ENCODE measurements at places on chromosomes 2 and 18.
A peak's percentile ranks its signal among the peaks of the same experiment; 100 is the strongest.

- DNase-seq, result no peak
These were observed 95.9 kb downstream of the ZFP36L2 start for GRCh38 chr2:43130548-43130875.

GRCh38 chr2:208036357-208036756 lies 11.0 kb upstream of the PLEKHM3 start:
- no peak for DNase-seq

DNA sequence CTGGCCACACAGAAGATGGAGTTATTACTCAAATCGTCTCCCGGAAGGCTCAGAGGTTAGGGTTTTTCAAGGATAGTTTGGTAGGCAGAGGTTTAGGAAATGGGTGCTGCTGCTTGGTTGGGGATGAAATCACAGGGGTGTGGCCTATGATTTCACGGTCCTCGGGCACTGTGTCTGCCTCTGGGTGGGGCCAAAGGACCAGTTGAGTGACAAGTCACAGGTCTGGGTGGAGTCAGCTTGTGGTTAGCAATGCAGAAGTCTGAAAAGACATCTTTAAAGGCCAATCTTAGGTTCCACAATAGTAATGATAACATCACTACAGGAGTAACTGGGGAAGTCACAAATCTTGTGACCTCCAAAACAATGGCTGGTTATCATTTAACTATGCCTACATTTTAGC lies 387.8 kb downstream of the ZNF521 start:
- DNase-seq, result no peak

GRCh38 chr2:61662990-61663389 lies 124.8 kb upstream of the XPO1 start:
- DNase-seq, result no peak

- no peak for DNase-seq
These were observed 221.9 kb downstream of the HDAC4 start for GRCh38 chr2:239178954-239179353.

- no peak for DNase-seq
These were observed 68.0 kb downstream of the NPAS2 start for GRCh38 chr2:100887713-100888495.

DNA sequence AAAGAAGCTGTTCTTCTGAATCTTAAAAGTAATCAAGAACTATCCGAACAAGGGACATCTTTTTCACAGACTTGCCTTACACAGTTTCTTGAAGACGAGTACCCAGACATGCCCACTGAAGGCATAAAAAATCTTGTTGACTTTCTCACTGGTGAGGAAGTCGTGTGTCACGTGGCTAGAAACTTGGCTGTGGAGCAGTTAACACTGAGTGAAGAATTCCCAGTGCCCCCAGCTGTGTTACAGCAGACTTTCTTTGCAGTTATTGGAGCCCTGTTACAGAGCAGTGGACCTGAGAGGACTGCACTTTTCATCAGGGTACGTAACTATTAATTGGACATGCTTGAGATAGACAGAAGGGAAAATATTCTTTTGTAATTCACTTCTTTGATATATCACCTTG lies 2.4 kb downstream of the MRPL44 start:
- no peak for DNase-seq

DNA sequence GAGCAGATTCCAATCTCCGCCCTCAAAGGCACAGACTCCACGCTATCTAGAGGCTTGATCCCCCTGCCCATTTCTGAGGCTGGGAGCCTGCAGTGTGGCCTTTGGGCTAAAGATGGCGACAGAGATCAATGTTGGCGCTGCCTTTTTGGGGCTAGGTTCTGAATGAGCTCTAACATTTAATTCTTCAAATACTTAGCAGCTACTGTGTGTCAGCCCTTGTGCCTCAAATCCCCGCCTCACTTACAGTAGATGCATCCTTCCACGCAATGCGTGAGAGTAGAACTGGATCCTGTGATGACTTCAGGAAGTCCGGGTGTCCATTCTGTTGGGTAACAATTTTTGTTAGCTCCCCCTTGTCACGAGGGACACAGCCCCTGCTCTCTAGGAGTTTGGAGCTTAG lies 12.4 kb downstream of the IL1F10 start:
- peak; percentile 36 for DNase-seq

DNA sequence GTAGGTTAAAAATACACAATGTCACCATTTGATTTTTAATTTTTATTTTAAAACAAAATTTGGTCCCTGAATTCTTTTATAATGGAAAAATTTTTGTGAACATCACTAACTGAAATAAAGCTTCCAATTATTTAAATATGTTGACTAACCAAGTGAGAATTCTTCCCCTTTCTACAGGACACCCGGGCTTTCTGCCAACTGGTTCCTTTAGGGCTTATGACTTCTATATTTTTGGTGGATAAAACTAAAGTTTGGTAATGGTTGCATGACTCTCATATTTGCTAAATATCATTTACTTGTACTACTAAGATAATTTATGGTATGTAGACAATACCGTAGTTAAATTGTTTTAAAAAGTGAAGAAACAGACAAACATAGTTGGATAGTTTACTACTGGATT lies 291.0 kb upstream of the DOK6 start:
- DNase-seq, result no peak

DNA sequence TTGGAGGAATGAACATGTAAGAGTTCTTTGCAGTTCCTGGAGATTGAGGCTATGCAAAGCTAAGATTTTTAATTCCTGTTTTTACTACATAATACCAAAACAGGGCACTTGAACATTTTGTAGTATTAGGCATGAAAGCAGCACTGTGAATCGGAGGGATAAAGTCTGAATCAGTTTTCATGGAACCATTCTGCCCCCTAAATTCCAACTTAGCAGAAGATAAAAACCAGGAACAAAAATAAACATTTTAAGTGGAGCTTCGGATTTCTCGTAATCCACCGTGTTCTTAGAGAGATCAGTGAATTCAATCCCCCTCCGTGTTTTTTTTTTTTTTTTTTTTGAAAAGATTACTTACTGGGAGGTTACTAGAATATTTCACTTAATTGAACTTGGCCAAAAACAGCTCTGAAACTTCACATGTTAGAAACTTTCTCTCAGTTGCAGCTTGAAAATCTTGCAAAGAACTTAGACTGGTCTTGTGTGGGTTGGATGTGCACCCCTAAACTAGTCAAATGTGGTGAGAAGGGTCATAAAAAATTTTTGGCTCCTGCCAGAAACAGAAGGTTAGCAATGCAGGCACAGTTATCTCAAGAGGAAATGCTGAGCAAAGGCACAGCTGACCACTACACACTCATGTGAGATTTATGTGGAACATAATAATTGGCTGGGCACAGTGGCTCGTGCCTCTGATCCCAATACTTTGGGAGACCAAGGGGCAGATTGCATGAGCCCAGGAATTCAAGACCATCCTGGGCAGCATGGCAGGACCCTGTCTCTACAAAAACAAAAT lies 145.4 kb upstream of the RNF152 start:
- DNase-seq, result no peak

DNA sequence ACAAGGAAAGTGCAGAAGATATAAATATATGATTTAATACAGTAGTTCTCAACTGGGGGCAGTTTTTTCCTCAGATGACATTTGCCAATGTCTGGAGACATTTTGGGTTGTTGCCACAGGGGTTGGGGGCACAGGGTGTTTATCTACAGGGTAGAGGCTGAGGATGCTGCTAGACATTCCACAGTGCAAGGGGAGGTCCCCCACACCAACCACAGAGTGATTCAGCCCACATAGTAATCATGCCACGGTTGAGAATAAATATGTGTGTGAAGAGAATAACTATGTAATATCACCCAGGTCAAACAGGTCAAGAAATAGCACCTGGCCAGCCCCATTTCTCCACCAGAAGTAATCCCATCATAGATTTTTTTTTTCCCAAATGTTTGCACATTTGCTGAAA lies 17.9 kb downstream of the DYSF start:
- no peak for DNase-seq
